Hepatocyte (in vitro differentiated cells): ENCODE measurements at places on chromosomes 3 and 15. TPM values are rescaled to one million over a fixed set of nuclear protein-coding genes. Genes with fewer than 3 reads are reported as not detected.

FEZF2 gene
- polyA plus RNA-seq = not detected in 2 replicates

GREM1 gene
- 1.5 and 3.1 TPM in 2 replicates for polyA plus RNA-seq

TLR9 gene
- polyA plus RNA-seq = not detected in 2 replicates

SH3GL3 gene
- polyA plus RNA-seq = 11.1 and 16.6 TPM in 2 replicates

CTXN2 gene
- polyA plus RNA-seq = not detected in 2 replicates

SEC22A gene
- polyA plus RNA-seq = 13.9 and 16.0 TPM in 2 replicates

BNC1 gene
- polyA plus RNA-seq = 22.1 and 23.1 TPM in 2 replicates

TJP1 gene
- polyA plus RNA-seq = 34.4 and 42.3 TPM in 2 replicates

CFAP91 gene
- polyA plus RNA-seq = 0.77 TPM in 1 of 2 replicates, not detected in the other

CADPS gene
- polyA plus RNA-seq = 1.3 and 2.8 TPM in 2 replicates

HIGD2B gene
- 0.23 TPM in 1 of 2 replicates, not detected in the other for polyA plus RNA-seq

ERC2 gene
- 1.2 and 2.2 TPM in 2 replicates for polyA plus RNA-seq

GUCA1C gene
- not detected in 2 replicates for polyA plus RNA-seq

SLC35G2 gene
- polyA plus RNA-seq = 1.6 and 3.6 TPM in 2 replicates

VEPH1 gene
- polyA plus RNA-seq = 2.5 and 7.7 TPM in 2 replicates

ZNF80 gene
- polyA plus RNA-seq = not detected in 2 replicates

ITIH4 gene
- 80.8 and 91.3 TPM in 2 replicates for polyA plus RNA-seq

GRM2 gene
- 0.10 TPM in 1 of 2 replicates, not detected in the other for polyA plus RNA-seq

CCDC54 gene
- 0.52 and 0.89 TPM in 2 replicates for polyA plus RNA-seq

MUC20 gene
- 8.2 and 15.3 TPM in 2 replicates for polyA plus RNA-seq

HTR3E gene
- not detected in 2 replicates for polyA plus RNA-seq

FETUB gene
- 3.2 and 5.8 TPM in 2 replicates for polyA plus RNA-seq

PAQR9 gene
- 1.3 and 3.8 TPM in 2 replicates for polyA plus RNA-seq

RNU5B-1 gene
- polyA plus RNA-seq = not detected in 2 replicates

RTP1 gene
- polyA plus RNA-seq = not detected in 2 replicates

ADAMTS9 gene
- 56.9 and 64.3 TPM in 2 replicates for polyA plus RNA-seq

TGM5 gene
- polyA plus RNA-seq = not detected in 2 replicates

ARPP19 gene
- 51.7 and 52.7 TPM in 2 replicates for polyA plus RNA-seq

ARRDC4 gene
- 13.3 and 16.9 TPM in 2 replicates for polyA plus RNA-seq

ARL14 gene
- 9.2 and 11.5 TPM in 2 replicates for polyA plus RNA-seq

RLBP1 gene
- polyA plus RNA-seq = not detected in 2 replicates

DUOXA1 gene
- polyA plus RNA-seq = 6.3 and 15.2 TPM in 2 replicates

CISH gene
- 9.0 and 15.3 TPM in 2 replicates for polyA plus RNA-seq

SLC2A2 gene
- 21.7 and 40.8 TPM in 2 replicates for polyA plus RNA-seq

CLCN2 gene
- 11.9 and 12.8 TPM in 2 replicates for polyA plus RNA-seq
